ENCODE measurements at places on chromosomes 2 and 18.

- no peak for DNase-seq
Measured at GRCh38 chr2:236628256-236628901, 58.8 kb downstream of the ACKR3 start.

GRCh38 chr18:13283746-13284145, 65.2 kb downstream of the LDLRAD4 start:
- DNase-seq, result no peak

GRCh38 chr2:217168496-217168895, 308.6 kb upstream of the TNP1 start:
- no peak for DNase-seq

- no peak for DNase-seq
Measured at GRCh38 chr2:224893848-224894247, 148.4 kb downstream of the DOCK10 start.

- no peak for DNase-seq
Measured at GRCh38 chr18:32613821-32614220, 143.1 kb upstream of the GAREM1 start.

- DNase-seq, result no peak
Measured at GRCh38 chr18:3675446-3675845, 225.5 kb downstream of the TGIF1 start.

- DNase-seq, result no peak
Measured at GRCh38 chr2:85890522-85891176, 1.9 kb upstream of the ST3GAL5 start.

DNA sequence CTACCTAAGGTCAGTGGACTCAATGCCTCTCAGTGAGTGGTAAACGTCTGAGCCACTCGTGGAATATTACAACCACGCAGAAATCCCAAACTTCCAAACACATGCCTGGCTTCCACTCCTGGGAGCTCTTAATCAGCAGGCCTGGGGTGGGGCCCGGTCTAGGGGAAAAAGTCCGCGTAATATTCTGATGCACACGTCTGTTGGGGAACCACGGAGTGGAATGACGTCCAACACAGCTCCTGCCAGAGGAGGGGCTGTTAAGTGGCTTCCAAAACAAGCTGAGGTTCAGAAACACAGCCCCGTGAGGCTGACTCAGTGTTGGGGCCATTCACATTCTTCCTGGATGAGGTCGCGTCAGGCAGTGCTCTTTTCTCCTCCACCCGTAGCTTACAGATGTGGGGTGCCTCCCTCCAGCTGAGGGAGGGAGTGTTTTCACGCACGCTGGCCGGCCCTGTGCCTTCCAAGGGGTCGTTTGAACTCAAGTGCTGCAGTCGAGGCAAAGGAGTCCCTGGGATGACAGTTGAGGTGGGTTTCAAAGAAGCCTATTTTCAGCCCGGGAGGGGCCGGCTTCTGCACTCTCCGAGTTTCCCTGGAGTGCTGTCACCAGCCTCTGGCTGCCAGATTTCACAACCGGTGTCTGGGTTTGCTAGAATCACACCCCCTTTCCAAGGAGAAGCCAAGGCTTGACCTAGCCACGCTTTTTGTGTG, 73.1 kb downstream of the ACKR3 start:
- DNase-seq, result no peak

- DNase-seq, result no peak
Measured at GRCh38 chr2:10217489-10218435, 84.9 kb upstream of the HPCAL1 start.

DNA sequence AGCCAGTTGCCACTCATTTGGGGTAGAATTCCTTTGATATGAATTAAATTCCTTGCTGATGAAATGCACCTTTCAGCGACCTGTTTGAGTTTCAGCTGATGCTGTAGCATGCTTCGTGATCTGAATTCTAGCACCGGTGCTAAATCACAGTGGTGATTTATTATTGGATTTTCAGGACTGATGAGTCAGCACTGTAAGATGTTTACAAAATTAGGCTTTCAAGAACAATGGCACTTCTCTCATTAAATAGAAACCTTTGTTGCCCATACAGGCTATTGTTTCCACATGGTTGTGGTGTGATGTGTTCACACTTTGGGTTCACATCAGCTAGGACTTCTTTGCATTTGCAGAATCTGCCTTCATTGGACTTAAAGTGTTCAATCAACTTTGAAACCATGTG, 687.7 kb downstream of the ARHGAP15 start:
- no peak for DNase-seq

GRCh38 chr2:32752205-32752604, 124.4 kb downstream of the TTC27 start:
- DNase-seq, result no peak

Data from SK-N-MC (cell line).